ENCODE measurements at places on chromosomes 5 and 9.

GRCh38 chr5:125227333-125228095 lies 481.1 kb upstream of the ZNF608 start:
- DNase-seq = no peak

DNA sequence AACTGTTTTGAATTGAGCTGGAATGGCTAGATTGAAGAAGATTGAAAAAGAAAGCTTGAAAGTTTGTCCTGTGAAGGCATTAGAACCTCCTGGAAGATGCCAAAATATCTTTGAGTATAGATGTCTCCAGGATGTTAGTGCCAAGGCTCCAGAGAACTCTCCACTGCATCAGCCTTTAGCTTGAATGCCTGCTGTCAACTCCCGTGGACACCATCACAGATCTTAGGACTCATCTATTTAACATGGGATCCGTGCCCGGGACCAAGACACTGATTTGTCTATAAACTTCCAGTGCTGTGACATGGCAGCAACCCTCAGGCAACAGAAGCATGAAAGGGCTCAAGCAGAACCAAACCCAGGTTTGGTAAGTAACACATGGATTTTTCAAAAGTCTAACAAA lies 670.9 kb upstream of the ST8SIA4 start:
- DNase-seq = no peak

DNA sequence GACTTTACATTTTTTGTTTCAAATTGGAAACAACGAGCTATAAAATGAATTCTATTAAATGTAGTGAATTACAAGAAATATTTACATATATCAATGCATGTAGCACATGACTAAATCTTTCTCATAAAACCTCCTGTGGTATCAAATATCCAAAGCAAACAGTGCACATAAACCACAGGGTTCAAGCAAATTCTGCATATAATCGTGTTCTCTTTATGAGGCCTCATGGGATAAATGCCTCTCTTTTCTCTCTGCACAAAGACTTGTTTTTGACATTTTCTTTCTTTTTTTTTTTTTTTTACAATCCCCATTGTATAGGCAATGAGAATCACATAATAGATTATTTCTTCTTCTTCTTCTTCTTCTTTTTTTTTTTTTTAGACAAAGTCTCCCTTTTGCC lies 1117.2 kb upstream of the DMAC1 start:
- DNase-seq = no peak

DNA sequence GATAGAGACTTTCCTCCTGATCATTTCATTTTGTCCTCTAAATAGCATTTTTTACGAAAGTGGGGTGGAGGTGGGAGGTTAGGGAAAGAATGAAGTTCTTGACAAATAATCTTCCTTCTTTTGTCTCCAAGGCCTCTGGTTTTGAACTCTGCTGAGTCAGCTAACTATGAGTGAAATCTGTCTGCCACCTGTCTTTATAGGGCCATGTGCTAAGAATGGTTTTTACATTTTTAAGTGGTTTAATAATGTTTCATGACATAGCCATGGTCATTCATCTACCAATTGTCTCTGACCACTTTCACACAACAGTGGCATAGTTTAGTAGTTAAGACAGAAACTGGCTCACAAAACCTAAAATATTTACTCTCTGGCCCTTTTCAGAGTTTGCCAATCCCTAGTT lies 7.6 kb downstream of the MAN2A1 start:
- no peak for DNase-seq

DNA sequence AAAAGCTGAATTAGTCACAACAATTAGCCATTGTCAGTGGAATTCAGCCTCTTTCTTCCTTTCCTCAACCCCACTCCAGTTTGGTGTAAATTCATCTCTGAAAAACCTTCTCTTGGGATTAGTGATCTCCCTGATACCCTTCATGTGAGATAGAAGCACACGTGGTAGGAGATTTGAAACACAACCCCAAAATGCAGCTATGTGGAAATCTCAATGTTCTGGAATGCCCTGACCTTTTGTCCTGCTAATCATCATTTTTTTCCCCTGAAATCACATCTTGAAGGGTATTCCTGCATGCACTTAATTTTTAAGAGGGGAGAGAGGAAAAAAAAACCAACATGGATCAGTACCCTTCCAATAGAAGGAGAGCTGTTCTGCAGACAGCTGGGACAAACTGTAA lies 612.6 kb downstream of the EBF1 start:
- no peak for DNase-seq

DNA sequence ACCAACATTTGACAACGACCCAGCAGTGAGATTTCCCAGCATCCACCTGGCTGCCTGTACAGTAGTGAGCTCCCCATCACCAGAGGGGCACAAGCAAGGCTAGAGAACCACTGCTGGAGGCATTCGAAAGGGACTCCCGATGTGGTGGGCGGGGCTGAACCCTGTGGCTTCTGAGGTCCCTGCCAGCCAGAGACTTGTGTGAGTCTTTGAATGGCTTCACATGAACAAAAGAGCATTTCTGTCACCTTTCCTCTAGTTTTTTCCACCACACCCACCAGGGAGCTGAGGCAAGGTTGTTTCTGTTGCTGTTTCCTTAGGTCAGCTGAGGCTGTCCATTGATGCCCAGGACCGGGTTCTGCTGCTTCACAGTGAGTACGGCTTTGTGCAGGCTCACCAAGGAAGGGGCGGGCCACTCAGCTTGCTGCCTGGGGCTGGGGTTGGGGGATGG lies 15.7 kb downstream of the RGS3 start:
- DNase-seq = peak; percentile 22

DNA sequence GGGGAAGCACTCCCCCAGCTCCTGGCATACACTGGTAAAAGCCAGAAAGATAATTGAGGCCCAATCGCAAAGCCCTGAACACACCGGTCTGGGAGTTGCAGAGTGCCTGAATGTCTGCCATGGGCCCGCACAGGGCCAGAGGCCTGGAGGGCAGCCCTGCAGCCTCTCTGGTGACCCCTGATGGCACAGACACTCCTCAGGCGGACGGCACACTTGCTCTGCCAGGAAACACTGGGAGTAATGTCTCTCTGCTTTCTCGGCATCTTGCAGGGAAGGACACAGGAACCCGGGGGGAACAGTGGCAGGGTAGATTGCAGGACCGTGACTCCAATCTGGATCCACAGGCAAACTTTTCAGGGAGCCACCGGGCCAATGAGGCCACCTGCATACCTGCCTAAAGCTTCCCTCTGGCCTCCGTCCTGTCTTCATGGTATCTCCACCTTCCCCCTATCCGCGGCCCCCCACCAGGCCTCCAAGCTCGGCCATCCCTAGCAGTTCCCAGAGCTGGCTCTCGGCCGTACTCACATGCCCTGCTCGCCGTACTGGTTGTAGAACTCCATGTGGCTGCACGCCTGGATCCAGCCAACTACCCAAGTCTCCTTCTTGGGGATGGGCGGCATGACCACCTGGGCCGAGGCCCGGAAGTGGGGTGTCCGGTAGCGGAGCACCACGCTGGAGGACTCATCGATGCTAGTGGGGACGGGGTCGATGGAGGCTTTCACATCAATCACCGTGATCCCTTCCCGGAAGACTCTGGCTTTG lies 797 bp downstream of the FAM78A start:
- no peak for DNase-seq

GRCh38 chr5:56340196-56340980 lies 107.3 kb upstream of the ANKRD55 start:
- DNase-seq = no peak

DNA sequence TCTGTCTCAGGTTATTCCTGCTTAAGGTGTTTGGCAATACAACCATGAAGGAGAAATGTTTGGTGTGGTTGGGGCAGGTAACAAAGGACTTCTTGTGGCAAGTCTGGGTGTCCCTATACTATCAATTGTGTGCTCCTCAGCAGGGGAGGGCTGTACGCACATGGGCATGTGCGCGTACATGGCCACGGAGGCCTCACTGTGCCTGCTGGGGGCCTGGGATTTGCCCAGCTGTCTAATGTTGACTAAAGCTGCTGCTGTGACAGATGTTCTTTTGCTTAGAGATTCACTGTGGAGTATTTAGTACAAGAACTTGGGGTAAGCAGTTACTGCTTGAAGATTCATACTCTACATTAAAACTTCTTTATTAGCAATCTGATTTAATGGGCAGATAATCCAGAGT lies 97.5 kb downstream of the HSPA4 start:
- no peak for DNase-seq

- no peak for DNase-seq
Observed at GRCh38 chr9:124000784-124001457, 10.6 kb upstream of the LHX2 start.

- no peak for DNase-seq
Observed at GRCh38 chr5:35284364-35284763, 54.1 kb upstream of the PRLR start.

- no peak for DNase-seq
Observed at GRCh38 chr5:21765406-21765805, 1087.7 kb downstream of the CDH12 start.

All from stimulated activated CD4-positive, alpha-beta T cell treated with anti-CD3 and anti-CD28 coated beads, Interleukin-1b, Interleukin-23, amount 100 ng/mL, for 48 hours (primary cell).